ENCODE measurements at places on chromosomes 2 and 18.

DNA sequence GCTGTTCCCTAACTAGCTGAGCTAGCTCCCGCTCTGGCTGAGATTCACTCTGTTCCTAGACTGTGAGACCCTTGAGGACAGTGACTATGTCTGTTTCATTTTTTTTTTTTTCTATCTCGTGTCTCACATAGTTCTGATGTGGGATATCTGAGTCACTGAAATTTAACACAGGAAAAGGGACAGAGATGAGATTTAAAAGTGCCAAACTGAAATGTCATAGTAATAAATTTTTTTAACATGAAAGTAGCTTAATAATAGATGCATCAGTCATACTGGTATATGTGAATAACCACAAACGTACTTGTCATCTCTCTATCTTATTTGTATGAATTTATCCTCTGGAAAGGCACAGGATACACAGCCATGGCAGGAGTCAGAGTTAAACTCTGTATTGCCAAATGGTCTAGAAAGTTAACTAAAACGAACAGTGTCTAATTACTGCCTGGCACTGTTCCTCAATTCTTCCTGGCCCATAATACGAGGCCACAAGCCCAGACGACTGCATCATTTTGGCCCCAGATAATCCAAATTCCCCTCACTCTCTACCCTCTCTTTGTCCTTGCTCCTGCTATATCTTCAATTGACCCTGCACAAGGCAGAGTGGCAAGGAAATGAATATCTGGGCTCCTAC is 87.5 kb downstream of the SATB2 start:
- no peak for DNase-seq

DNA sequence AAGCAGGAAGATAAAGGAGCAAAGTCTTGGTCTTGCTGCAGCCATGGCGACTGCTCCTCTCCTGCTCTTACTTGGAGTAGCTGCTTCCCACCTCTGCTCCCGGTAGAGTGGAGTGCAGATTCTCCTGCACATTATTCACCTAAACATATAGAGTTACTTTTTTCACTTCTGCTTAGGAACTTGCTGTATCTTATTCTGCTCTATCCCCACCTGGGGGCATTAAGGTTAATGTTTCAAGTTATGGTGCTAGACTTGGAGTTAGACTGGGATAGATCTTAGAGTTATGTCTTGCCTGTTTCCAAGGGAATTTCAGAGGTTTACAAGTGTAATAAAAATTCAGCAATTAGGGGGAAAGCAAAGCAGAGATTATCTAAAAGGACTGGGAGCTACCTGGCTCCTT is 144.2 kb downstream of the SETBP1 start:
- DNase-seq, result no peak

DNA sequence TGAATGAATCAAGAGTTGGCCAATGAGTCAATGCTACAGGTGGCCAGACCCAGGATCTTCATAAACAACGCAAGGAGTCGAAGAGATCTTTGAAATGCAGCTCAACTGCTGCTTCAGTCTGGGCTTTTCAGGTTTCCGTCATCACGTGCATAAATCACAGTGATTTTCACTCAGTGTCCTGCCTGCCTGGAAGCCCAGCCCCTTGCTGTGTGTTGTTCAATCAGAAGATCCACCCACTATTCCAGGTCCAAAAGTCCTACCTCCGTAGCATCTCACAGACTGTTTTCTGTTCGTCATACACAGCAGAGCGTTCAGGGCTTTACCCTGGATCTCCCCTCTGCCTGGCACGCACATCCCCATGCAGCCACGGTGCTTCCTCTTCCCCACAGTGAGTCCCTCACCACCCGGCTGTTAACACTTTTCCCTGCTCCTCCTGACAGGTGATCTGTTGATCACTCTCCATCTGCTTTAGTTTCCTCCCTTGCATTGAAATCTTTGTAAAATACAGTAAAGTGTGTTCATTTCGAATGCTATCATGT is 216.3 kb downstream of the MYT1L start:
- no peak for DNase-seq

- no peak for DNase-seq
Observed at GRCh38 chr2:180130403-180130802, 123.3 kb upstream of the CWC22 start.

GRCh38 chr18:2939317-2939716 is 73.6 kb downstream of the LPIN2 start:
- DNase-seq, result no peak

GRCh38 chr2:101985101-101985792 is 6.5 kb upstream of the IL1R2 start:
- DNase-seq, result no peak

DNA sequence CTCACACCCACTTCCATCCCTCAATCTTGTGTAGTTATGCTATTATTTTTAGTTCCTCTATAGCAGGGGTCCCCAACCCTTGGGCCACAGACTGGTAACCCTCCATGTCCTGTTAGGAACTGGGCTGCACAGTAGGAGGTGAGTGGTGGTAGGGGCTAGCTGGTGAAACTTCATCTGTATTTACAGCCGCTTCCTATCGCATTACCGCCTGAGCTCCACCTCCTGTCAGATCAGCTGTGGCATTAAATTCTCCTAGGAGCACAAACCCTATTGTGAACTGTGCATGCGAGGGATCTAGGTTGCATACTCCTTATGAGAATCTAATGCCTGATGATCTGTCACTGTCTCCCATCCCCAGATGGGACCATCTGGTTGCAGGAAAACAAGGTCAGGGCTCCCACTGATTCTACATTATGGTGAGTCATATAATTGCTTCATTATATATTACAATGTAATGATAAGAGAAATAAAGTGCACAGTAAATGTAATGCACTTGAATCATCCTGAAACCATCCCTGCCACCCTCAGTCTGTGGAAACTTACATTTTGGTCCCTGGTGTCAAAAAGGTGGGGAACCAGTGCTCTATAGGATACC is 1.6 kb upstream of the RAB11FIP5 start:
- no peak for DNase-seq
